ENCODE measurements at places on chromosomes 5 and 9.

GRCh38 chr5:329121-329735 lies 7.7 kb downstream of the AHRR start:
- no peak for DNase-seq

GRCh38 chr5:10303201-10303600 lies 4.5 kb downstream of the CMBL start:
- no peak for DNase-seq

- DNase-seq, result no peak
These were observed 43.3 kb downstream of the PUM3 start for GRCh38 chr9:2800394-2801179.

- DNase-seq, result no peak
These were observed 115.5 kb downstream of the PTTG1 start for GRCh38 chr5:160537116-160537515.

GRCh38 chr9:35723426-35723825 lies 8.6 kb downstream of the TLN1 start:
- no peak for DNase-seq

DNA sequence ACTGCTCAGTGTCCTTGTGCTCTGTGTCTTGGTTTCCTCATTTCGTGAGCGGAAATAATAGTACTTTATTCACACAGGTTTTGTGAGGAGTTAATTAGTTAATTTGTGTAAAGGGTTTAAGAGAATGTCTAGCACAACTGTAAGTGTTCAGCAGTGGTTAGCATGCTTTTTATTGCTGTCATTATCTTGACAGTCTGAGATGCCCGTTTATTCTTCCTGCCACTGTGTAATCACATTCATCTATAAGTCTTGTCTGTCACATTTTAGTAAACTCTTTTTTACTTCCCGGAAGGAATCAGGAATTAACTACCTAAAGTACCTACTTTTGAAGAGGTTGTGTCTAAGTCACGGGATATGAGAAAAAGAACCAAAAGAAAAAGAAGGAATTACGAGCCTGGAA lies 38.0 kb downstream of the IQGAP2 start:
- no peak for DNase-seq
